ENCODE measurements at places on chromosomes 7 and 10.

DNA sequence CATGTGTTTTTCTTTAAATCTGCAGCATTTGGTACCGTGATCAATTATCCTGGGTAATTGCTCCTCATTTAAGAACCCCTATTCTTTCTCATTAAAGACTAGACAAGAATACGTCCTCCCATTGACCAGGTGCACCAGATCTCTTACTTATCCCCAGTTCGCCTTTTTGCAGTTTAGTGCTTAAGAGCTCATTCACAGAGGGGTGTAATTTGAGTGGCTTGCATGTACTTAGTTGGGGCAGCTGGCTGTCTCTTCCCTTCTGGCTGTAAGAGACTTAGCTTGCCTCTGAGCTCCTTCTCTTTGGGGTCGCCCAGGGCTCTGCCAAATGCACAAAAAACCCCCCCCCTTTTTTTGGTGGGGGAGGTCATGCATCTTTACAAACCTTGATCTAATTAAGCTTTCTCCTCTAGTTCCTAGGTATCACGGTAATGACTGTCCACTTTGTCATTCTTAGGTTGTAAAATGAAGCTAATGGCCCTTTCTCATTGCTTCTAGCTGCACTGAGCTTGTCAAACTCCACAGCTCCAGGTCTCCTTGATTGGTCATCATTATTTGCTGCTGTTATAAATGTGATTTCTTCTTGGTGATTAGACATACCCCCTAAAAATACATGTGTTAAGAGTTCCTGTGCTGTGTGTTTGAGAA, 26.3 kb downstream of the GAD2 start:
- no peak for DNase-seq

GRCh38 chr7:21580073-21580521, 37.3 kb downstream of the DNAH11 start:
- DNase-seq: no peak

GRCh38 chr10:62687230-62687748, 117.2 kb upstream of the ADO start:
- no peak for DNase-seq

DNA sequence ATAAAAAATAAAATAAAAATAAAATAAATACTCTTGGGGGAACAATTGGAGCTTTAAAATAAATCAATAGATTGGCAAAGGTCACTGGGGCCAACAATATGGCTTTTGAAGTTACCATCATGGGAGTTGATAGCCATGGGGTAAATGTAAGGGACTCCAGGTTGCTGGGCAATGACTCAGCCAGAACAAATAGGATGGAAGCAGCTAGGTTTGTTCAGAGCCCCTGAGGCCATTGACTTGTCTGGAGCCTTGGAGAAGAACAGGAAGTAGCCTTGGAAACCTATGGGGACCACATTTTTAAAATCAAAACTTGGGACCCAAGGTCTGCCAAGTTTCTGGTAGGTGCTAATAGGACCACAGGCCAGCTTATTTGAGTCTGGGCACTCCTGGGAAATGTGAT, 20.2 kb upstream of the FRA10AC1 start:
- no peak for DNase-seq

DNA sequence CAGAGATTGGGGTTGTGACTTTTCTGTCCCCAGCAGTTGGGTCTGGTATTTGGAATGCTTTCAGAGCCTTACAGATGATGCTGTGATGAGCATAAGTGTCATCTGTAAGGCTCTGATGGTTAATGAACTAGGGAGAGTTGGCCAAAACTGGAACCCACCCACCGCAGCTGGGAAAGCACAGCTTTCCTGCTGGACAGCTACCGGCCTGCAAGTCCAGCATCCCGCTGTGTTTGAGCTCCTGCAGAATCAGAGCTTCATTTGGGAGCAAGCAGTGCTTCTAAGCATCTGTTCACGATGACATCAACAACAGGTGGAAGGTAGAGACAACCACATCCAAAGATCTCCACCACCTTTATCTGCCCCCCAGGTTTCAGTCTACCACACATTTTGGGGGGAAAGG, 11.7 kb downstream of the UCN3 start:
- no peak for DNase-seq
